ENCODE measurements at places on chromosomes 6 and 20.

GRCh38 chr6:133577851-133578250, 311.1 kb upstream of the TCF21 start:
- DNase-seq = no peak

GRCh38 chr20:62975251-62975760, 22.8 kb downstream of the SLC17A9 start:
- DNase-seq = no peak

- DNase-seq = peak; percentile 6
Measured at GRCh38 chr20:32681175-32682084, 7.7 kb upstream of the C20orf203 start.

DNA sequence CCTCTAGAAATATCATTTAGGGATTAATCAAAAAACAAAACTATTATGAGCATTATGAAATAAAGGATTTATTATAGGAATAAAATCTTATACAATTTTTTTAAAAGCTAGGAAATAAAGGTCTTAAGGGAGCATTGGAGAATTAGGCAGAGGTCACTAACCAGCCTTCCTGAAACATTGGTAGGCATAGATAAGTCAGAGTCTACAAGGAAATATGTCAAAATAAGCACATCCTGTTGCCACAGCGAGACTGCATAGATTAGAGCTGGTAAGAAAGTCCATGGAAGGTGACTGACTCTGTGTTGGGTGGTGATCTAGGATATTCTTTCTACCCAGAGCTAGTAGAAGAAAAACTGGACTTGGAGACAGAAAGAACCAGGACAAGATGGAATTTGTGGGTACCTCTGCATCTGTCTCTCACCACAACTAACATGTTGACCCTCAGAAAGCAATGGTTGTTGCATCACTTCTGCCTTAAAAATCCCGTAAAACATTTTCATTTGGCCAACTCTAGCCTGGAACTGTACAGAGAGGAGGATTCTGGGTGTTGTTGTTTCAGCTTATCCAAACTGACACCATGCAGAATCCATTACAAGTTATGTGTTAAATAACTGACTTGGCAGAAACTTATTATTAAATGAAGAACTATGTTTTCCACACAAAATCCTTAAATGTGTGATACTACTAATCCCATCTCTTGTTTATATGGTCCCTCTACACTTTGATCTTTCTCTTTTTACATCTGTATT, 77.1 kb downstream of the FBXO5 start:
- no peak for DNase-seq
